ENCODE measurements at places on chromosomes 3 and 15.

DNA sequence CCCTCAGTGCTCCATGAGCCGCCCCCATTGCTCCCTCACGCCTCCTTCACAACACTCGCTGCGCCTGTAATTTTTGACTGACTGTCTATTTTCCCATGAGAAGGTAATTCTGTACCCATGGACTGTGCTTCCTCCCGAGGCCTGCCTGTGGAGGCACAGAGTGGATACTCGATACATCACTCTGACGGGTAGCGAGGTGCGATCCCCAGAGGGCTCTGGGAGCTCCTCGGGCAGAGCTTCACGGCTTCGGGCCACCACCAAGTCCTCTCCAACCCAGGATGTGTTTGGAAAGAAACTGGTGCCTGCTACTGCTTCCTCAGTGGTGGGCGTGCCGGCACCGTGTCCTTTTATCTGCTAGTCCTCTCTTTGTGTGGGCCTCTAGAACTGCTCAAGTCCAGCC, 108.6 kb upstream of the DLG1 start:
- DNase-seq: no peak

DNA sequence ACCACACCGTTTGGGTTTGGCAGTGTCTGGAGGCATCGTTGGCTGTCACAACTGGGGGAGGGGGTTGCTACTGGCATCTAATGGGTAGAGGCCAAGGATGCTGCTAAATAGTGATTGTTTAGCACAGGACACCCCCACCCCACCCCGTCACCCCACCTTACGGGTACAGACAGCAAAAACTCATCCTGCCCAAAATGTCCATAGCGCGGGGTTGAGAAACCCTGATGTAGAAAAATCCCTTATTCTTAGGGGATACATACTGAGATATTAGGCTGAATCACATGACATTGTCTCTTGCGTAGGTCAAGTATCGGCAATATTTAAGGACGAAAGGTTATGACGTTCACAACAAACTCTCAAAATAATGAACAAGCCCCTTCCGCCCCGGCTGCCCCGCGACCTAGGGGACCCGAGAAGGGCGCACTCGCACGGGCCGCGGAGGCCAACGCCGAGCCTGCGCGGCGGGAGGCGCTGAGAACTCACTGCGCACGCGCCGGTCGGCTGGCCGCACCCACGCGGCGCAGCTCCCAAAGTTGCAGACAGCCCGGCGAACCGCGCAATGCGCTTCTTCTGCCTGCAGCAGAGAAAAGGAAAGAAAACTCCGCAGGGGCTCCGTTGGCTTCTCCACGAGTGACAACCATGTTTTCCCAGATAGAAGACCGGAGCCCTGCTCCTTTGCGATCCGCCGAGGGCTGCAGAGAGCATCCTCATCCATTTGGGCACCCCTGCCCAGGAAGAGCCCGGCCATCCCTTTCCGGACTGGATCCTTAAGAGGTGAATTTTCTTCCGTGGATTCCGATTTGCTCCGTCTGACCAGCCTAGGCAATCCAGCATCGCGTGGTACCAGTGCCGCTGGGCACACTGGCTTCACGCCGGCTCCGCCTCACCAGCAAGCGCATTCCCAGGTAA, 136.8 kb upstream of the CCDC54 start:
- peak; percentile 72 for DNase-seq

DNA sequence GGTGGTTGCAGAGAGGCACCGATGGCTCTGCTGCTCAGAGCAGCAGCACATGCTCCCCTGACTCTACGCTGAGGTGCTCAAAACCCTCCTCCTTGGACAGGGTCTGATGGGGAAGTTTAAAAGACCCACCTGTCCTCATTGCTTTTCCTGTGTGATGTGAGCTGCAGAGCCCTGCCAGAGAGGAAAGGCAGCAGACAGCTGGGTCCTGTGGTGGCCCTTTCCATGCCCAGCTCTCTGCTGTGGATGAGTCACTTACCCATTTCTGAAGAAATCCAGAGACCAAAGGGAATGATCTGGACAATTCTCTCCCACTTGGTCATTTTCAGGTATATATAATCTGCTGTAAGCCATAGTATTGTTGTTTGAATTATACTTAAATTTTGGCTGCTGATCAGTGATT, 121.7 kb downstream of the CHDH start:
- no peak for DNase-seq

- DNase-seq: no peak
Observed at GRCh38 chr3:44984335-44984734, 8.3 kb downstream of the EXOSC7 start.

GRCh38 chr15:60091157-60091556, 87.0 kb downstream of the FOXB1 start:
- DNase-seq: no peak

DNA sequence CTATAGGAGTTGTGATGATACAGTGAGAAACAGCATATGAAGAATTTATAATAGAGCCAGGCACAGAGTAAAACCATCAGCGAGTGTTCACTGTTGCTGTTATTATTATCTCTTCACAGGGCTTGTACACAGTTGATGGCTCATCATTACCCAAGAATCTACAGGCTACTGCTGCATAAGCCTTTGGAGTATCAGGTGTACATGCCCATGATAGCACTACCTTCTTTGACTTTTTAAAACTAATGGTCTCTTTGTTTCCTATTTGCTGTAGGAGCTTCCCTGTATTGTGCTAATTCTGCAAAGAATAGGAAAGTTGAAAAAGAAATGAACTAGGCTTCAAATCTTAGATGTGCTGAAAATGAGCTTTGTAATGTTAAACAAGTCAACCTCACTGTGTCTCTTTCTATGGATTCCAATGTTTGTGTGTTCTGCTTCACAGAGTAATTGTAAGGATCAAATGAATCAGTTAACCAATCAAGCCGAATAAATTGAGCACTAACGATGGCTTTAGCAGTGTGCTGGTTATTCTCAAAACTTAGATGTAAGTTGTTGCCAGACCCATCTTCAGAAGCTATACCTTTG, 138.8 kb downstream of the TUSC7 start:
- DNase-seq: no peak

- no peak for DNase-seq
Observed at GRCh38 chr3:14407203-14407602, 4.8 kb downstream of the SLC6A6 start.

GRCh38 chr3:148955544-148956346, 35.6 kb upstream of the GYG1 start:
- DNase-seq: peak; percentile 54

- no peak for DNase-seq
Observed at GRCh38 chr3:86942206-86942605, 48.7 kb downstream of the VGLL3 start.

GRCh38 chr15:80423215-80423614, 19.0 kb downstream of the ARNT2 start:
- DNase-seq: no peak

DNA sequence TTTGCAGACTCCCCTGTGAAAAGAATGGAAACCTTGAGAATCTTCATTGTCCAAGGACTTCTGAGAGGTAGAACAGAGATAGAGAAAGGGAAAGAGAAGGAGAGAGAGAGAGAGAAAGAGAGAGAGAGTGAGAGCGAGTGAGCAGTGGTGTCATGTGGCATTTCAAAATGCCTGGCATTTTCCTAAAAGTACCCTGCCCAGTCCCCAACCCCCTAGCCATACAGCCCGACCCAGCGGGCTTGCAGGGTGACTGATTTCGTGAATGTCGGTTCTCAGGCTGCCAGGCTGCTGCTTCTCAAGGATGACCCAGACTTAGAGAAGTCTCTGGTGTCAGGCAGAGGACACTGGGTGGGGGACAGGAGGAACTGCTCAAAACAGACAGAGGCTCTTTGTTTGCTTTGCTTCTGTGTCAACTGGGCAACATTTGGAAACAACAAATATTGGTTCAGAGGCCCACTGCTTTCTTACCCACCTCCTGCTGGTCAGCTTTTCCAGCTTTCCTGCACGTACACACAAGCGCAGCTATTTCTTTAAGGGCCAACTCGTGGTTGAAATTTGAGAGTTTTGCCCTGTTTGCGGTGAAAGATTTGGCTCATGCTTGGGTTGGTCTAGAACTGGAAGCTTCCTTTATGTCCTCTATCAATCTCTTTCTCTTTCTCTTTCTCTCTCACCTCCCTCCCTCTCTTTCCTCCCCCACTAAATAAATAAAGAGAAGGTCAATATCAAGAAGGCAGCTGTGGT, 3.7 kb upstream of the TF start:
- DNase-seq: no peak

- DNase-seq: no peak
Observed at GRCh38 chr3:129419476-129419875, 9.0 kb downstream of the EFCAB12 start.

- DNase-seq: no peak
Observed at GRCh38 chr15:72724028-72724427, 38.0 kb downstream of the BBS4 start.

- no peak for DNase-seq
Observed at GRCh38 chr15:67335534-67336222, 81.1 kb downstream of the IQCH start.

GRCh38 chr3:17894434-17895060, 152.1 kb upstream of the TBC1D5 start:
- peak; percentile 15 for DNase-seq

DNA sequence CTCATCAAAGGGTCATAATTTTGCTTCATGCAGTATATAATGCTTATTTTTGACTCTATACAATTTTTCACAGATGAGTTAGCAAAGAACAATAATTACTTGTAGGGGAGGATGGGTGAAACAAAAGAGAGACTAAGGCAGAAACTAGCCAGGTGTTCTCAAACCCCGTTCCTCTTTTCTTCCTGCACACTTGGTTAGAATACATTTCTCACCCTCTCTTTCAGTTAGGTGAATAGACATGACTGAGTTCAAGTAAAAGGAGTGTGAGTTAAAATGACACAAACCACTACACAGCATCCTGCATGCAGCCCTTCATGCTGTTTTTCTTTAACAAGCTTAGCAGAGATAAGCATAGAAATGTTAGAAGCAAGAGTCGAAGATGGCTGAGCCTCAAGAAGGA, 922.2 kb downstream of the TBL1XR1 start:
- DNase-seq: no peak

- no peak for DNase-seq
Observed at GRCh38 chr3:195410546-195410945, 32.3 kb downstream of the ACAP2 start.

- DNase-seq: no peak
Observed at GRCh38 chr15:94576889-94577533, 345.6 kb downstream of the MCTP2 start.

DNA sequence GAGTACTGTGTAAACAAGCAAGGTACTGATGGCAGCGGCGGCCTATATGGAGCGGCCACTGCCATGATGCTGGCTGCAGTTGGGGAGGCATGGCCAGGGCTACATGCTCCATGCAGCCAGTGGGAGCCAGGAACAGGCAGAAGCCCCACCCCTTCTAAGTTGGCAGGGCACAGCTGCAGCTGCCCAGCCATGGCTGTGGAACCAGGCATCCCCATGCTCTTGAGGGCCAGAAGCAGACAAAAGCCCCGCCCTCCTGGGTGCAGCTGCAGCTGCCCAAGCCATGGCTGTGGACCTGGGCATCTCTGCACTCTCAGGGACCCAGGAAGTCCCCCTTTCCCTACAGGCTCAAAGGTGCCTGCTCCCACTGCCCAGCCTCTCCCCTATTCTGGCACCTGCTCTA, 150.9 kb downstream of the FMN1 start:
- DNase-seq: no peak

DNA sequence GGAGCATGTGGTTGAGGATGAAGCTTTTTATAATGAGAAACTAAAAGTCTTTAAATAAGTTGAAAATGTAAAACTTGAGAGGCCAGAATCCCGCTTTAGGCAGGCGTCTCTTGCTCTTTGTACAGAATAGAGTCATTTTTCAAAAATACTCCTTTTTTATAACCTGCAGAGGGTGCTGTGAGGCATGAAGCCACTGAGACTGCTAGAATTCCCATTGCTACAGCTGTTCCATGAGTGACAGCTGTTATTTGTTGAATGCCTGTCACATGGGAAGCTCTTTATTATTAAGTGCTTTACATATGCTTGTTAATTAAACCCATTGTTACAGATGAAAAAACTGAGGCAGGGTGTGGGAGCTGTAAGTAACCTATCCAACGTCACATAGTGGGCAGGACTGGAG, 18.5 kb downstream of the MINAR1 start:
- no peak for DNase-seq

- DNase-seq: no peak
Observed at GRCh38 chr15:70420086-70420947, 322.6 kb upstream of the TLE3 start.

DNA sequence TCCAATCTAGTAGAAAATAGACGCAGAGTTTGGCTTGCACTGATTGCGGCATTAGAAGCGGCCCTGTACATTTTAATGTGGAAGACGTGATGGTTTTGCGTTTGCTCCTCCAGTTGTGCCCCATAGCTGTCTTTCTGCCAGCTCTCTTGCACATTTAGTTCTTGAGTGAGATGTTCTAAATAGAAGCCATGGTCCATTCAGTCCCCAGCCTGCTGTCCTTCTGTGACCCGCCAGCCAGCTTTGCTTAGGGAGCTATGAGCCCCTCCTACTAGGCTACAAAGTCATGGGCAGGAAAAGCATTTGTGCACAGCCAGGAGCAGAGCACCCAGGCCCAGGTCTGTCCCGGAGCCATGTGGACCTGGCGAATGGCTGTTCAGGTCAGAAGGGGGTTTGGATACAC, 50.3 kb downstream of the APBA2 start:
- DNase-seq: no peak

GRCh38 chr15:92418864-92419263, 25.2 kb downstream of the ST8SIA2 start:
- DNase-seq: no peak

DNA sequence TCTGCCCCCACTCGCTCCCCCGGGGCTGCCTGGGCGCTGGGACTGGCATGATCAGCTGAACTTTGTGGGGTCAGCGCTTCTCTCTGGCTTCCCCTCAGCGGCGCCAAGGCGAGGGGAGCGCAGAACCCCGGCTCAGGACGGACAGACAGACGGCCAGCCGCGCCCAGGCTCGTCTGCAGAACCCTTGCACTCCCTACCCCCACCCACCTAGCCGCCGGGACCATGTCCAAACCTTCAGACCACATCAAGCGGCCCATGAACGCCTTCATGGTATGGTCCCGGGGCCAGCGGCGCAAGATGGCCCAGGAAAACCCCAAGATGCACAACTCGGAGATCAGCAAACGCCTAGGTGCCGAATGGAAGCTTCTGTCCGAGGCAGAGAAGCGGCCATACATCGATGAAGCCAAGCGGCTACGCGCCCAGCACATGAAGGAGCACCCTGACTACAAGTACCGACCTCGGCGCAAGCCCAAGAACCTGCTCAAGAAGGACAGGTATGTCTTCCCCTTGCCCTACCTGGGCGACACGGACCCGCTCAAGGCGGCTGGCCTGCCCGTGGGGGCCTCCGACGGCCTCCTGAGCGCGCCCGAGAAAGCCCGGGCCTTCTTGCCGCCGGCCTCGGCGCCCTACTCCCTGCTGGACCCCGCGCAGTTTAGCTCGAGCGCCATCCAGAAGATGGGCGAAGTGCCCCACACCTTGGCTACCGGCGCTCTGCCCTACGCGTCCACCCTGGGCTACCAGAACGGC, 621 bp downstream of the SOX14 start:
- no peak for DNase-seq

DNA sequence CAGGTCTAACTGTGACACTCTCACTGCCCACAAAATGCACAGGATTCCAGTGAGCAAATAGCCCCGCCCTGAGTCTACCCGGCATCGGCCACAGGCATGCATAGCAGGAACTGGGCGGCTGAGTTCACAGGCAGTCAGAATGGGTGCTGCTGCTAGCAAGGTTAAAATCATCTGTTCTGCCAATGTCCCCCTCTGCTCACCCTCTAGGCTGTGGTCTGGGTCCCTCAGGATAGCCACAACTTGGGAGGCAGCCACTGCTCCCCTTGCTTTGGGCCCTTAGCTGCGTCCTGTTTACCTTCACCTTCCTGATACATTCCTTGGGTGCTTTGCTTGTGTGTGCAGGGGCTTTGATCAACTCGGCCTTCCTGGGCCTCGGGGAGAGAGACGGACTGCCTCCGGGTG, 232.9 kb upstream of the RGMA start:
- no peak for DNase-seq

- DNase-seq: no peak
Observed at GRCh38 chr3:155069729-155070128, 10.4 kb upstream of the MME start.
